ENCODE measurements at places on chromosomes 12 and 14.

- DNase-seq: no peak
These were observed 900 bp downstream of the C2CD5 start for GRCh38 chr12:22543246-22544037.

GRCh38 chr14:76151398-76152332 lies at the start of gene GPATCH2L:
Gene GPATCH2L, plus strand, starts transcription at chr14:76151922. Its CDS starts 2,442 bp downstream, at chr14:76154364.
- peak; percentile 29 for DNase-seq

DNA sequence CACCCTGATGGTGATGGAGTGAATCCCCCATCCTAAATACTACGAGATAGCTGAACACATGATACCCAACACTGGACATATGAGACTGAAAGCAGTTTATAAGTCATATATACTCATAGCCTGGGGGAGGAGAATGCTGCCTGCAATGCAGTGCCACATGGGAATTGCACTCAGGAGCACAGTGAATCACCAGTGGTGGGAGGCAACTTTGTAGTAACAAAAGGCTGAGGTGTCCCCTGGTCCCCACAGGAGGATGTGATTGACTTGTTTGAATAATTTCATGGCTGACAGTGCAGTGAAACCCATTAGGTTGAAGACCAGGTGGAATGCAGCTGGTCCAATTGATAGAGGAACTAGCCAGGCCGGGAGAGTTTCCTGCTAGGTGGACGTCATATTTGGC lies 20.2 kb downstream of the CCDC38 start:
- DNase-seq: no peak

- no peak for DNase-seq
These were observed 85.0 kb upstream of the GTF2A1 start for GRCh38 chr14:81305743-81306142.

- DNase-seq: no peak
These were observed 484 bp downstream of the MIS18BP1 start for GRCh38 chr14:45252366-45253069.

- DNase-seq: no peak
These were observed 20.0 kb downstream of the NFKBIA start for GRCh38 chr14:35384455-35385041.

DNA sequence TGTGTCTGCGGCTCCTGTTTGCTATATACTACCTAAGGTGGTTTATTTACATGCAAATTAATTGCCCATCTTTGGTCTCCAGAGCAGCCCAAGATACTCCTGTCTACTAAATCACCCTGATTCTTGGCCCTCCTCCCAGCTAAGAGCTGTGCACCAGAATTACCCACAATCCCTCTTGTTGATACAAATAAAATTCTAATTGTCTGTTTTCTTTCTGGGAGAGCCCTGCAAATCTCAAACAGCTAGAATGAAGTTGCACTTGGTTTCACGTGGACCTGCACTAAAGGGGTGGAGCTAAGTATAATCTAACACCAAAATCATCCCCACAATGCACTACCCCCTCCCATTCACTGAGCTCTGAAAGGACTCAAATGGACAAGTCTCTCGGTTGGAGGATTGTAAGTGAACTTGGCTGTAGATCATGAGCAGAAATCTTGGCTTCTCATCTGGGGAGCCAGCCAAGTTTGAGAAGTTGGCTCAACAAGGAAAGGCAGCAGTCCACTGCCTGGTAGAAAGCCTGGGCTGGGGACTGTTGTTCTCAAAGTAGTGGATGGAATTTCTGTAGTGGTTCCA lies 6.6 kb downstream of the MAX start:
- DNase-seq: no peak

GRCh38 chr12:94255006-94255405 lies 106.6 kb downstream of the PLXNC1 start:
- no peak for DNase-seq

- no peak for DNase-seq
These were observed 4.4 kb upstream of the SHMT2 start for GRCh38 chr12:57224973-57225679.

Data from GOT3 (cell line).